ENCODE measurements at places on chromosomes 13 and 19.
A peak's percentile ranks its signal among the peaks of the same experiment; 100 is the strongest.

DNA sequence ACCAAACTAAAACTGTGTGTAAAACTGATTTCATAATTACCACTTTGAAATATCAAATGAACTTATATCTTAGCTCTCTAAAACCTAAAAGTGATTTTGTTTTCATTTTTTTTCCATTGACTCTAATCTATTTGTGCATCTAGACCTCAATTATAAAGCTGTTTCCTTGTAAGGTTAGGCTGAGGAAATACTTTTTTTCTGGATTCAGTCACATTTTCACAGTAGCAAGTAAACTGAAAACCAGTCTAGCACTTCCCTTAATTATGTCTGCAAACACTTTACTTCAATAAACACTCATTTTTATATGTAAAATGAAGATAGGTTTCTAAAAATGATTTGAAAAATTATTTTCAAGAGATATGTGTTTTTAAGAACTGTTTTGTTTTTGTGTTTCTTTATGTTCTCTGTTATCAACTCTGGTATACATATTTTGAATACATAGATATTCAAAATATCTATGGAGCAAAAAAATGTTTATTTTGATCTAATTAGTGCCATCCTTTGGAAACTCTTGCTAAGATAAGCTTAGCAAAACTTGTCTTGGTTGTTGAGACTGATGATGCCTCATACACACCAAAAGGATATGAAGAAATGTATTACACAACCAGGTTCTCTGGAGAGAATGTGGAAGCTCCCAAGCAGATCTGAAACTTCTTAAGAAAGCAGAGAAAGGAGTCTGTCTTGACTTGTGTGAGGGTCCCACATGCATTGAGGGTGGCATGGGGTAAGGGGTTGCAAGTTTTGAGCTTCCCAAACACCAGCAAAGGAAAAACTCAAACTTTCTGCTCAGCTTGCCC lies 1887.4 kb downstream of the PCDH9 start:
- no peak for DNase-seq

- no peak for DNase-seq
These were observed 6.6 kb downstream of the CLPTM1 start for GRCh38 chr19:44961821-44962220.

GRCh38 chr19:6260912-6261650 lies 18.7 kb downstream of the MLLT1 start:
- no peak for DNase-seq

- peak; percentile 39 for DNase-seq
These were observed 1591.5 kb downstream of the PCDH9 start for GRCh38 chr13:65638572-65639168.

GRCh38 chr13:80551650-80552497 lies 210.9 kb upstream of the SPRY2 start:
- no peak for DNase-seq

All from NCI-H2081 (cell line).